Activated CD4-positive, alpha-beta T cell treated with anti-CD3 and anti-CD28 coated beads, Interleukin-2, amount 50 U/mL, for 4 hours (primary cell): ENCODE measurements at places on chromosomes 12 and 14.
A peak's percentile ranks its signal among the peaks of the same experiment; 100 is the strongest.

- DNase-seq = no peak
Observed at GRCh38 chr12:34292736-34293625, 270.7 kb downstream of the ALG10 start.

DNA sequence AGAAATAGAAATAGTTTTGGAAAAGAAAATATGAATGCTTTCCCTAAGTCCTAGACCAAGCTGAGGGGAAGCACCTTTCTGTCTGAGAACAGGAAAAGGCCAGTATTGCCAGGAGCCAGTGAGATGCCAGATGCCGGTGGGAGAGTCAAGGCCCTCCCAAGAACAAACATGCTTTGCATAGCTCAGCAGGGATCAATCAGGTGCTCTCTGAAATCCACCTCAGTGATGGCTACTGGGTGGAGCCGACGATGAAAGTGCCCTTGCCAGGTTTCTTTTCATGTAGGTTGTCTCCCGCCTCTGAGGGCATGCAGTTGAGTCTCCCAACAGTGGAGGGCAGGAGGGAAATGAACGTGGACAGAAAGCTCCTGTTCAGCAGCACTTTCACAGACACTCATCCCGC lies 28.3 kb downstream of the DEGS2 start:
- no peak for DNase-seq

DNA sequence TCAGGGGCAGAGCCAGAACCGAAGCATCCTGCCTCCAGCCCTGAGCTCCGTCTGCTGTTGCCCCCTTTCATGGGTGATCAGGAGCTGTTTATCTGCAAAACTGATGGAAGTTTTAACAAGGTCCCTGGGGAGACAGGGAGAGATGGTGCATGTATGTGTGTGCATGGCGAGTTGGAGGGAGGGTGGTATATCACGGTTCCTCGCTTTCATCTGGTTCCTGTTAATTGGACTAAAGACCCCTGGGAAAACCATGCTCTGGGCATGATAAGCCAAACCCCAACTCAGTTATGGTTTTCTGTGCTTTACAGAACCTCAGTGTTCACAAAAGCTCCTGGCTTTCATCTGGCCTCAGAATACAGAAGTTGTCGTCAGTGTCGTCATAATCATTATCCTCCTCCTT lies 133.6 kb downstream of the KSR2 start:
- no peak for DNase-seq

GRCh38 chr12:4143896-4144295 lies 129.7 kb upstream of the CCND2 start:
- DNase-seq = peak; percentile 29

- peak; percentile 26 for DNase-seq
Observed at GRCh38 chr12:14384783-14385638, 19.5 kb downstream of the ATF7IP start.

- DNase-seq = no peak
Observed at GRCh38 chr12:81866081-81866480, 106.9 kb upstream of the PPFIA2 start.

- no peak for DNase-seq
Observed at GRCh38 chr12:106973545-106973944, 13.4 kb downstream of the MTERF2 start.

- no peak for DNase-seq
Observed at GRCh38 chr14:68511129-68512047, 281.5 kb downstream of the ZFP36L1 start.

- DNase-seq = no peak
Observed at GRCh38 chr12:63848450-63848849, 4.0 kb downstream of the SRGAP1 start.

GRCh38 chr12:50221228-50222008 lies 54.2 kb upstream of the CERS5 start:
- DNase-seq = no peak

DNA sequence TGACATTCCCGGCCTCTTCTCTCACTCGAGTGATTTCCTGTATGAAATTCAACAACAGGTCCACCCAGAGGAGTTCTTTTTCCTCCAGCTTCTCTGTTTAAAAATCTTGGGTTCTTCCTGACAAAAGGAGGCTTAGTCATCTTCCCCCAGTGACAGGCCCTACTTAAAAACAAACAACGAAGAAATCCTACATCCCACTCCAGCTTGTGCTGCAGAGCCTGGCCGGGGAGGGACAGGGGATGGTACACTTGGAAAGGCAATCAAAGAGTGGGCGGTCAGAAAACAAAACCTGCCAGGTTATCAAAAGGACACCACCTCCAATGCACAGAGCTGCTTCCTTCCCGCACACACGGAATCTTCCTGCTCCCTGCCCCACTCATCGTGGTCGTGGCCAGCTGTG lies 101.3 kb downstream of the CACNA1C start:
- no peak for DNase-seq

- no peak for DNase-seq
Observed at GRCh38 chr12:102169922-102170621, 27.6 kb downstream of the PMCH start.

- no peak for DNase-seq
Observed at GRCh38 chr14:57464008-57464730, 29.5 kb downstream of the CCDC198 start.

- DNase-seq = no peak
Observed at GRCh38 chr12:106118-106591, 39.6 kb downstream of the IQSEC3 start.

GRCh38 chr14:30874999-30875787 lies 834 bp downstream of the COCH start:
- no peak for DNase-seq

- no peak for DNase-seq
Observed at GRCh38 chr14:23612354-23612732, 23.8 kb upstream of the DHRS2 start.

- DNase-seq = no peak
Observed at GRCh38 chr14:94560751-94561655, at the start of gene SERPINA4. SERPINA4 (plus strand) TSS chr14:94561442; CDS start chr14:94563483, 2,041 bp downstream.

DNA sequence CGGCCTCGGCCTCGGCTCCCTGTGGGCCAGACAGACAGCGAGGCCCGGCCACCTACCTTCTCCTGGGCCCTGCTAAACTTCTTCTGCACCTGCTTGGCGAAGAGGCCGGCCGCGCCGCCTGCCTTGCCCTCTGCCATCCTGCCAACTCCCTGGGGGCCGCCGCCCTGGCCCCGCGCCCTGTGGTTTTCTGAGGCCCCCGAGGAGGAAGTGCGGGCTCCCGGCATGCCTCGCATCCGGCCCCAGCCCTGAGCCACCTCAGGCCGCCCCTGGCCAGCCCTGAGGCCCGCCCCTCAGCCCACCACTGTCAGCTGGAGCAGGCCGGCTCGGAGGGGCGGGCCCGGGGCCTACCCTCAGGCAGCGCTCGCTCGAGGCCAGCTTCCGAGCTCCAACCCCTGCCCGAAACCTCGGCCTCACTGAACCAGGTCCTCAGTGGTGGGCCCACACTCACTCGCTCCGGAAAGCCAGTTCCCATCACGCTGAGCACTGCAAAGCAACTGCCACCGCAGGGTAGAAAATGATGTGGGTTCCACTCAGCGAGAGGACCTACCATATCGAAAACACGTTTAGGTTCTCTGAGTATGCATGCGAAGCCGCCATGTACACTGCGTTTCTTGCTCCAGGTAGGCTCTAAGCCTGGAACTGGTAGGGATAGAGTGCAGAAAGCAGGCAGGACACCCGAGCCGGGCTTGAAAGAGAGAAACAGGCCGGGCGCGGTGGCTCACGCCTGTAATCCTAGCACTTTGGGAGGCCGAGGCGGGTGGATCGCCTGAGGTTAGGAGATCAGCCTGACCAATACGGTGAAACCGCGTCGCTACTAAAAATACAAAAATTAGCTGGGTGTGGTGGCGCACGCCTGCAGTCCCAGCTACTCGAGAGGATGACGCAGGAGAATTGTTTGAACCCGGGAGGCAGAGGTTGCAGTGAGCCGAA lies at the start of gene BIN2:
Gene BIN2, minus strand, starts transcription at position 209 of the 930 bp plus-strand sequence. Its CDS starts 72 bp downstream, at position 137.
- DNase-seq = peak; percentile 26

- DNase-seq = no peak
Observed at GRCh38 chr14:56390859-56391258, 188.7 kb upstream of the TMEM260 start.

DNA sequence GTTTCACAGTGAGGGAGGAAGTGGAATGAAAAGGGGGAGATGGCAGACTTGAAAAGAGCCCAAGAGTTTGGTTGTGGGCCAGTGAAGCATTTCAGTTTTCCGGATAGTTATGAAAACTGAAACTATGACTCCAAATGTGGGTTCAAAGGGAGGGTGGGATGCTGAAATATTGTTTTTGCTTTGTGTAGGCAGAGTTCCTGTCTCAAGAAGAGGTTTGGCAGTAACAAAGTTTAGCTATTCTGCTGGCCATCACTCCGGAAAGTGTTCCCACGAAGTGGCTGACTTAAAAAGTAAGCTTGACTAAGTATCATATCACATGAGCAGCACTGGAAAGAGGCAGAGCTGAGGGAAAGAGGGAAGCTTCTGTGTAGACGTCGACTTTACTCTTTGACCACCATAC lies 85.2 kb downstream of the CAND1 start:
- no peak for DNase-seq

DNA sequence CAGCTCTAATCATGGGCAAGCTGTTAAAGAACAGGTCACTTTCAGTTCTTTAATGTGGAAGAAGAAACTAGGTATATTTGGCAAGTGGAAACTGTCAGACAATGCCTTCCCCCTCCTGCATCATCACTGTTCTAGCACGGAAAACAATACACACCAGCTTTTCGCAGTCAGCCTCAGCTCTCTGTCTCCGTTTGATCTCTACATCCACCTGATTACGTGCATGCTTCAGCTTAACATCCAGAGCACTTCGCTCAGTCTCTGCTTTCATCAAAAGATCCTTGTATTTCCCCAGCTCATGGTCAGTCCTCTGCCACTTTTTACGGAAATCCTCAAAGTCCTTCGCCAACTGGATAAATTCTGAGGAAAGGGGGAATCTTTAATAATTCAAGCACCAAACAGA lies 19.0 kb downstream of the RACGAP1 start:
- DNase-seq = no peak

- DNase-seq = no peak
Observed at GRCh38 chr12:47547077-47547476, 158.8 kb downstream of the RPAP3 start.

DNA sequence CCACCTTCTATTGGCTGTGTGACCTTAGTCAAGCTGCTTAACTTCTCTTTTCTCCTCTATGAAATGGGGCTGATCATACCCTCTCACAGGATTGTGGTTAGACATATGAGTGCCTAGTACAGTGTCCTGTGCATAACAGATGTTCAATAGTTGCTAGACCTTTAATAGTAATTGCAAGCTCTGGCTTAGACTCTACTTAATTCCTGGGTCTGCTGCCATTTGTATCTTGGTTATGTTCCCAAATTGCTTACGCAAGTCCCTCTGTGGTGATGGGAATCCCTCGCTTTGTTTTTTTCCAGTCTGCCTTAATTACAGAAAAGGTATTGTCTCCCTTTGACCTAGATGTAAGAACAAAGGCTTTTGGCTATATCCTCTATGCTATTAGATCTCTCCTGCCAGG lies 15.1 kb downstream of the SUDS3 start:
- no peak for DNase-seq

- DNase-seq = no peak
Observed at GRCh38 chr12:124037331-124037730, 64.3 kb downstream of the ZNF664 start.

- no peak for DNase-seq
Observed at GRCh38 chr12:48028541-48029431, 24.5 kb upstream of the COL2A1 start.

DNA sequence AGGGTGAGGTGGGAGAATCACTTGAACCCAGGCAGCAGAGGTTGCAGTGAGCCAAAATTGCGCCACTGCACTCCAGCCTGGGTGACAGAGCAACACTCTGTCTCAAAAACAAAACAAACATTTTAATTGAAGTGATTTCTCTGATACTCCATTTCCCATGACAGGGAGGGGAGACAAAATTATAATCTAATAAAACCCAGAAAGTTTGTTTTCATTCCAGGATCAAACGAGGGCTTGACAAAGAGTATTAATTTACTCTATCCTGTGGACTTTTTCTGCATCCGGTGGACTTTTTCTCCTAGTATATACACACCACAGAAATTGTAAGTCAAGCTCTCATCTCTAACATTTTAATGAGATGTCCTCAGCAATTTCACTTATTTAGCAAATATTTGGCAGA lies 14.5 kb upstream of the AP4S1 start:
- no peak for DNase-seq

GRCh38 chr12:108414021-108414420 lies 74.9 kb upstream of the CMKLR1 start:
- no peak for DNase-seq

- DNase-seq = no peak
Observed at GRCh38 chr12:106743270-106743988, 31.1 kb upstream of the RIC8B start.

DNA sequence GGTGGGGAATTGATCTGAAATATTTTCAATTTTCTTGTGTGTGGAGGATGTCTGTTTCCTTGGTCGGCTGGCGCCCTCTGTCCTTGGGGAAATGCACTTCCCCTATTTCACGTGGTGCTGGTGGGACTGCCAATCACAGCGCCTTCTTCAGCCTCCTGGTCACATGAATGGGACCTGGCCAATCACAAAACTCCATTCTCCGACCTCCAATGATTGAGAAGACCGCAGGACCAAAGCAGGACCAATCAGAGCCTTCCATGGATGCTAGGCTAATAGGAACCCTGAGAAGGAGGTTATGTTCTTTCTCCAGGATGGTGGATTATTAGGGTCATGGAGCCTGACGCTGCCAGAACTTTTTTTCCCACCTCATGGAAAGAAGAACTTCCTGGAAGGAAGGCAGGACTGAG lies 188.7 kb downstream of the TTC8 start:
- DNase-seq = no peak

DNA sequence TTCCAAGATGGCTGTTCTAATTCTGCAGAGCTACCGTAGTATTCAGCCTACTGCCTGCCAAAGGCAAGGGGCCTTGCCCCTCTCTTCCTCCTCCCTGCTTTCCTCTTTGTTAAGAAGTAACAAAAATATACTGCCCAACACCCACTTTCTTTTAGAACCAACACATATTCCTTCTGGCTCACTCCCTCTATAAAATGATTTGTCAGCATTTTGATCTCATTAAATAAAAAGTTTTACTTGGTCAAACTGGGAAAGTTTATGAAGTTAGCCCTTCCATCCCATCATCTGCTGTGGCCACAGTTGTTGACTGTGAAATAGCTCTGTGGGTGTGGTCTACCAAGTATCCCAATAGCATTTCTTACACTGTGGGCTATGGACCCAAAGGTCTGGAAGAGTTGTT lies 472.4 kb downstream of the ZFP36L1 start:
- no peak for DNase-seq

- peak; percentile 44 for DNase-seq
Observed at GRCh38 chr12:51814311-51815088, 34.0 kb downstream of the FIGNL2 start.

- no peak for DNase-seq
Observed at GRCh38 chr14:87005280-87005679, 987.7 kb downstream of the GALC start.

DNA sequence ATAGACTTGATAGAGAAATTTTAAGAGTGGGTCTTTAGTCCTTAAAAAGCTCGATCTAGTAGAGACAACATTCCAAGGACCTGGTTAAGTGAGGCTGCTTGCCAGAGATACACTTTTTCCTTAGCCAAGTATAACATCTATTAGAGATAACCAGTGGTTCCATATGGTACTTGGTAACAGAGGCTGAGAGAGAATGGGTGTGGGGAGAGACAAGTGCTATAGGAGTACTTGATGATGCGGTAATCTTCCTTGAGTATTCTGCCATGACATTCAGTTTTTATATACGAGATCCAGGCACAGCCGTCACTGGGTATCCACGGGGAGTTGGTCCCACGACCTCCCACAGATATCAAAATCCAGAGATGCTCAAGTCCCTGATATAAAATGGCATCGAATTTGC lies 77.4 kb upstream of the REP15 start:
- no peak for DNase-seq

GRCh38 chr14:32476532-32476931 lies 147.4 kb downstream of the AKAP6 start:
- DNase-seq = no peak
